Stimulated activated CD4-positive, alpha-beta T cell treated with anti-CD3 and anti-CD28 coated beads, Interleukin-15, amount 100 ng/mL, for 1 hour (primary cell): ENCODE measurements at places on chromosomes 13 and 19.

- no peak for DNase-seq
Observed at GRCh38 chr19:3818466-3818865, 32.3 kb upstream of the MATK start.

DNA sequence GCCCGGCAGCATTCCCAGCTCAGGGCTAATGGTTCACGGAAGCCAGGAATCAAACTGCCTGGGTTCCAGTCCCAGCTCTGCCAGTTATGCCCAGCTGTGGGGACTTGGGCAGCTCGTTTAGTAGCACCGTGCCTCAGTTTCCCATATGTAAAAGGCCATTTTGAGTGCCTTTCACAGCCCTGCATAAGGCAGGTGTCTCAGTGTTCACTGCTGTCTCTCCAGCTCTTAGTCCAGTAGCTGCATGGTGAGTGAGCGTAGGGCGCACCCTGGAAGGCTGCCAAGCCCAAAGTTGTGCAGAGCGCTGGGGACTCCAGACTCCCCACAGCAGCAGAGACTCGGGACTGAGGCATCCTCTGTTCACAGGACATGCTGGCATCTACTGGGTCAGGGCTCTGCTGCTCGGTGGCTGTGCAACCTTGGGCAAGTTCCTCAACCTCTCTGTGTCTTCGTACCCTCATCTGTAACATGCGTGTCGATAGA, 5.5 kb downstream of the RPL28 start:
- DNase-seq = no peak

DNA sequence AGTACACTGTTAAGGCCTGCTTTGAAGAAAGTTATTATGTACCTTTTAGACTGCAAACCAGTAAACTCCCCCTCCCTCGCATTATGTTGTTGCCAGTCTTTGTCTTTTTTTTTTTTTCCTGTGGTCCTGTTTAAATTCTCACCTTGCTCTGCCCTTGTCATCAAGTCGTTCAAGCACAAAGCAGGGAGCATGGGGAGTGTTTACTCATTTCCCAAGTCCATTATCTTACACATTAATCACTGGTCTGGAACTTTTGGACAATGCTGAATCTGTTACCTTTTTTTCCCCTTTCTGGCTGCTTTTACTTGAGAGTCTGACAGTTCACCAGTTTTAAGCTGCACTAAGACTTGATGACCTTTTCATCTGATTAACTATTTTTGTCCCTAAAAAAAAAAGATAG, 108.2 kb downstream of the DACH1 start:
- DNase-seq = no peak

DNA sequence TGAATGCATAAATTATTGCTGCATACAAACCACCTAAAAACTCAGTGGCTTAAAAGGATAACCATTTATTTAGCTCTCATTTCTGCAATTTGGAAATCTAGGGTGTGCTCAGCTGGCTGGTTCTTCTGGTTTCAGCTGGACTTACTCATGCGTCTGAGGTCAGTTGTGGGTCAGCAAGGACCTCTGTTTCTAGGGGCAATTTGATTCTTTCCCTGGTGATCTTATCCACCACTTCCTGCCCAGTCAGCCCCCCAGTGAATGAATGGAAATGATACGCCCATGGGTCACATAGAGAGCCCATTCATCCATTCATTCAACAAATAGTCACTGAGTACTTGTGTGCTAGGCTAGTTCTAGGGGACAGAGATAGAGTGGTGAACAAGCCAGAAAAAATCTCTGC, 9.9 kb downstream of the FXYD5 start:
- DNase-seq = no peak

- no peak for DNase-seq
Observed at GRCh38 chr13:43021926-43022670, 1.3 kb upstream of the DNAJC15 start.

GRCh38 chr13:51067210-51067701, 43.8 kb downstream of the C13orf42 start:
- no peak for DNase-seq

GRCh38 chr13:109131698-109132257, 502.4 kb downstream of the MYO16 start:
- DNase-seq = no peak

GRCh38 chr13:27000686-27001085, 170.9 kb downstream of the USP12 start:
- no peak for DNase-seq

DNA sequence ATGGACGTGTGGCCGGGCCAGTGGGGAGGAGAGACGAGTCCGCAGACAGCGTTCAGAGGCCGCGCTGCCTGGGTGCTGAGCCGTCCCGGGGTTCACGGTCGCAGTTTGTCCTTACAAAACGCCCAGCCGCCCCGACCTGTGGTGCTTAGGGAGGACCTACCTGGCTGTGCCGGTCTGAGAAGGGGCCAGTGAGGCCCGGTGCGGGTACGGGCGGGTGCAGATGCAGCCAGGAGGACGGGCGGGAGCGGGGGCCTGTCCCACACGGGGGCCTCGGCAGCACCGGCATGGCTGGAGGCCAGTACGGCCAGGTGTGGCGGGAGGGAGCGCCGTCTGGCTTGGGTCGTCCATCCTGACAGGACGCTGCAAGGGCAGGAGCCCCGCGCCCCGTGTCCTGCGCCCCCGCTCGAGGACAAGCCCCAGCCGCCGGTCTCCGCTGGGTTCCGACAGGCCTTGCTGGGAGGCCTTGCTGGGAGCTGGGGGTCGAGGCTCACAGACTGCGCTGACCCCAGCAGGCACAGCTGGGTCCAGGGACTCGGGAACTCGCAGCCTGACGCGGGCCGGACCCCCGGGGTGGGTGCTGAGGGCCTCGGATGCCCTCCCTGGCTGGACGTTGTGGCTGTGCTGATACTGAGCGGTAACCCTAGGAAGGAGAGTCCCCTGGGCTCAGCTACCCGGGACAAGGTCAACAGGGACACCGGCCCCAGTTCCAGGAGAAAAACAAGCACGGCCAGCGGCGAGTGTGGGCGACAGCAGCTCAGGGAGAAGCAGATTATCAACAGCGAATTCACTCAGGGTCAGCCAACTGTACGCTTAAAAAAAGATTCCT, 5.3 kb upstream of the PROZ start:
- peak; percentile 15 for DNase-seq

- DNase-seq = no peak
Observed at GRCh38 chr13:22964245-22964966, 216.4 kb upstream of the SGCG start.

- peak; percentile 74 for DNase-seq
Observed at GRCh38 chr13:114148521-114148855, 16.1 kb upstream of the RASA3 start.

DNA sequence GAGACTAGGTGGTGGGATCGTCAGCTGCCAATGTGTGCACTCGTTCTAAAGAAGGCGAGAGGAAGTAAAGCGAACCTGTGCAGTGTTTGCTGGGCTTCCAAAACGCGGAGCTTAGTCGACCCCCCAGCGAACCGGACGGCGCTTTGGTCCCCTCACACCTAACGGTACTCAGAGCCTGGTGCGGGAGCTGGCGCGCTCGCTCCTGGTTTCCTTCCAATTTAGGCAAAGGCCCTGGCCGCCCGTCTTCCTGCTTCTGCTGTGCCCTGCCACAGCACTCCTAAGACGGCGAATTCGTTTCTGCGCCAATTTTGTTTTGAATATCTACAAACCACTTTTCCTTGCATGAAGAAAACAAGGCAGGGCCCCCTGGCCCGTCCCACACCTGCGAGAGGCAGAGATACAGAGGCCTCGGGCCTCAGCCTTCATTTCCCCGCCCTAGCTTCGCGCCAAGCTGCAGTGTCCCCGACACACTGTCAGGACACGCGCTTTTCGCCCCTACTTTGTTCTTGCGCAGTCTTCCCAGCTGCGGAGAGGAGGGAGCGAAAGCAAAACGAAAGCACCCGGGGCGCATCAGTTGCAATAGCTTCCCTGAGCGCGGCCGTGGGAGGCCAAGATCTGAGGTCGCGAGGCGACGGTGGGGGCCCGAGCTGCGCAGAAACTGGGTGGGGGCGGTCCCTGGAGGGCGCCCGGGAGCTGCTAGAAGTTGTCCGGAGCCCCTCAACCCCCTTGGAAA, 111.9 kb downstream of the KCNRG start:
- DNase-seq = peak; percentile 15
